Cortex of kidney (tissue), 1 donor: ENCODE measurements at places on chromosomes 6 and 20.

- DNase-seq, result no peak
These were observed 77.9 kb upstream of the MYL9 start for GRCh38 chr20:36463212-36464061.

GRCh38 chr20:4082406-4083097, 67.2 kb upstream of the RNF24 start:
- no peak for DNase-seq

DNA sequence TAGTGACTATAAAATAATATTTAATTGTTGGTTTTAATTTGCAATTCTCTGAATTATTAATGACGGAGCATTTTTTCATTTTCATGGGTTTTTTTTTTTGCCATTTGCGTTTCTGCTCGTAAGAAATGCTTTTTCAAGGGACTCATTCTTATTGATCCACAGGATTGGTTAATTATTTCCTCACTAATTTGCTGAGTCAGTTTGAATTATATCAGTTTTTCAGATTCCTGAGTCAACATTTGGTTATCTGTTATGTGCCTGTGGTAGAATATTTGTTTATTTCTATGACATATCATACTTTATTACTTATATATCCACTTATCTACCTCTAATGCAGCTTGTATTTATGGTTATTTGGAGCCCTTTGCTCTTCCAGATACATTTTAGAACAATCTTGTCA, 257.0 kb upstream of the BTBD3 start:
- no peak for DNase-seq

DNA sequence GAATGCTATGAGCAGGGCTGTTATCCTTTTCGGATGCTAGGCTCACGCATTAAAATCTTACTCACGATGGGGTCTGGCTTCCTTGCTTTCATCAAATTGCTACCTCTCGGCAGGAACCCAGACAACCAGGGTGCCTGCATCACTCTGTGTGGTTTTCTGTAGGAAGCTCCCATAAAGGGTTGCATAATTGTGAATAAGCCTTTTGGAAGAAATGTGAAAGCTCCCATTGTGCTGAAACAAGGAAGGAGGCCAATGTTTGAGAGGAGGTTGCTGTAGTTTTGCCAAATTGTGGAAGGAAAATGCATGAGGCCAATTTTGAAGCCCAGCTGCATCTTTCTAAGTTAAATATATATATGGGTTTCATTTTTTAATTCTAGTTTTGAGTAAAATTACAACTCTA, 615.5 kb downstream of the C6orf118 start:
- no peak for DNase-seq

GRCh38 chr6:52155791-52156576, 30.2 kb upstream of the IL17A start:
- DNase-seq, result no peak

GRCh38 chr20:53609491-53610445, 16.1 kb upstream of the ZNF217 start:
- no peak for DNase-seq

GRCh38 chr20:25622049-25622448, 1.8 kb downstream of the NANP start:
- no peak for DNase-seq

DNA sequence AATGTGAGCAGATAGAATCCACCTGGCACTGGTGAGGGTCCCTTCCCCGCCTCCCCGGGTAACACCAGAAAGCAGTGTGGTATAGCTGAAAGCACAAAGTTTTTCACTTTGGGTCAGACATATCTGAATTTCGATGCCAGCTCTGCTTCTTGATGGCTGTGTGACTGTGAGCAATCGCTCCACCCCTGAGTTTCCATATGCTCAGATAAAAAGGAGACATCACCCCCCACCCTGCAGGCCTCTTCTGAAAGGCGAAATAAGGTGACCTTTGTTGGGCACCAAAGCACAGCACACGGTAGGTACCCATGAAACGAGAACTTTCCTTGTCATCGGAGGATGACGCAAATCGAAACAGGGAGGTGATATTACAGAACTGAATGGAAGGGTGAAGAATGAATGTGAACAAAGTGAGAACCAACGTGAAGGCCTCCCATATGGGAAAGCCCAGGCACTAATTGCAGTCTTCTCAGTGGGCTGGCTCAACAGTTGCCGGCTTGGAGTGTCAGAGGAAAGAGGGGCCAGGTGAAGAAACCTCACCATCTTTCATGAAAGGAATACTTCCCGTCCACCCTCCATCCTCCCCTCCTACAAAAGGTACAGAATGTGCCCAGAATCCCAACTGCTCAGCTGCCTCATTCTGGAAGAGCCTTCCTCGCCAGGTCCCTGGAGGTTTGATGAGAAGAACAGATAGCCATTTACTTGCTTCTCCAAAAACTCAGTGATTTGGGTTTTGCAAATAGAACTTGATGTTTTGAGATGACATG, 61.8 kb downstream of the NFATC2 start:
- no peak for DNase-seq

- no peak for DNase-seq
These were observed 531.7 kb downstream of the LMBRD1 start for GRCh38 chr6:69265090-69265489.

GRCh38 chr6:63663956-63664281, 28.3 kb downstream of the PHF3 start:
- DNase-seq, result no peak
